ENCODE measurements at places on chromosomes 11 and 22.

GRCh38 chr22:41816241-41816640 is 15.8 kb downstream of the CCDC134 start:
- no peak for DNase-seq

DNA sequence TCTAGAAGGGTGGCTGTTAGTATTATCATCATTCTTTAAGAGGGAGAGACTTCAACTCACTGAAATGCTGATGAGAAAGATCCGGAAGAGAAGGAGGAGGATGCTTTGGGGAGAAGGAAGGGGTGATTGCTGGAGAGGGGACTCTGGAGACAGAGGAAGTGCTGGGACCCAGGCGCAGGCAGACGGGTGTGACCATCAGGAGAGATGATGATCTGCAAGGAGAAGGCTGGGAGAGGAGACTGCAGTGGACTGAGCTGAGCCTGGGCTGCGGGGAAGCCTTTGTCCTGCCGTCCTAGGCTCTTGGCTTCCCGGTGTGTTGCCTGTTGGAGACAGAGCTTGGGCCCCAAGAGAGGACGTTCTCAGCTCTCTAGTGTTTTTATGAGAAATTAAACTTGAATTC is 22.6 kb downstream of the RASD2 start:
- no peak for DNase-seq

- peak; percentile 52 for DNase-seq
Observed at GRCh38 chr11:78138694-78139421, 568 bp downstream of the ALG8 start.

- DNase-seq: no peak
Observed at GRCh38 chr11:73265853-73266645, 6.1 kb upstream of the P2RY6 start.

- no peak for DNase-seq
Observed at GRCh38 chr11:20790622-20791021, 121.2 kb downstream of the NELL1 start.

DNA sequence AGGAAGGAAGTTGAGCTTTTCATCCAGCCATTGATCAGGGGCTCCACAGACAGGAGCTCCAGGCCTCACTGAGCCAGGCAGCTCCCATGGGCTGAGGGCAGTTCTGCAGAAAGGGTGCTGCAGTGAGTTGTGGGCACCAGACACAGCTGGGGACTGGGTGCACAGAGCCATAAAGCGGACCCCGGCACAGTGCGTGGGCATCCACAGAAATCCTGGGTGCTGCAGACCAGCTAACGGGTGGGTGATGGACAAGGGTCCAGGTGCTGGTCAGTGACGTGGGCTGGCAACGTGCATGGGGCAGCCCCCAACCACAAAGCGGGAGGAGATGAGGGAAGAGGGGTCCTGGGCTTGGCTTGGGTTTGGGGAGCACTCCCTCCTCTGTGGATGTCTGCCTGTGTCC is 19.4 kb upstream of the GAL start:
- no peak for DNase-seq

DNA sequence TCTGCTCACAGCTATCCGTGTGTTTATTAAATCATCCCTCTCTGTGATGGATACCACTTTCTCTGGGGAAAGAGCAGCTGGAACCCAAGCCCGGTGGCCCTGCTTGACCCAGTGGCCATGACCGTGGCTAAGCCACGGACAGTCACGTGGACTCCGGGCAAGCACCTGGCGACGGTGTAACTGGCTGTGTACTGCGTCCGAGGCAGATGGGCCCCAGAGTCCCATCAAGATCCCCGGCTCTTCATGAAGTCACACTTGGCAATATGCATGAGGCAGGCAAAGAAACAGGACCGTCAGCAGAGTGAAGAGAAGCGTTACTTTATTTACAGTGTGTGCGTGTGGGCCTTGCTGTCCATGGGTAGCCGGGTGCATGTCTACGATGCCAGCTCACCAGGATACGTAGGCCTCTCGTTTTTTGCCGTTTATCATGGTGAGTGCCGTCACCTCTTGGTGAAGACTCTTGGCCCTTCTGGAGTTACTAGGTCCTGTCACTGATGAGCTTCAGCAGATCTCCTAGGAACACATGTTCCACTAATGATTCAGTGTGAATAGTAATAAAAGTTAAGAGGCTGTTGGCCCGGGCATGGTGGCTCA is 366.3 kb downstream of the TBC1D22A start:
- DNase-seq: no peak

- DNase-seq: no peak
Observed at GRCh38 chr22:46007848-46008261, 30.9 kb upstream of the WNT7B start.

DNA sequence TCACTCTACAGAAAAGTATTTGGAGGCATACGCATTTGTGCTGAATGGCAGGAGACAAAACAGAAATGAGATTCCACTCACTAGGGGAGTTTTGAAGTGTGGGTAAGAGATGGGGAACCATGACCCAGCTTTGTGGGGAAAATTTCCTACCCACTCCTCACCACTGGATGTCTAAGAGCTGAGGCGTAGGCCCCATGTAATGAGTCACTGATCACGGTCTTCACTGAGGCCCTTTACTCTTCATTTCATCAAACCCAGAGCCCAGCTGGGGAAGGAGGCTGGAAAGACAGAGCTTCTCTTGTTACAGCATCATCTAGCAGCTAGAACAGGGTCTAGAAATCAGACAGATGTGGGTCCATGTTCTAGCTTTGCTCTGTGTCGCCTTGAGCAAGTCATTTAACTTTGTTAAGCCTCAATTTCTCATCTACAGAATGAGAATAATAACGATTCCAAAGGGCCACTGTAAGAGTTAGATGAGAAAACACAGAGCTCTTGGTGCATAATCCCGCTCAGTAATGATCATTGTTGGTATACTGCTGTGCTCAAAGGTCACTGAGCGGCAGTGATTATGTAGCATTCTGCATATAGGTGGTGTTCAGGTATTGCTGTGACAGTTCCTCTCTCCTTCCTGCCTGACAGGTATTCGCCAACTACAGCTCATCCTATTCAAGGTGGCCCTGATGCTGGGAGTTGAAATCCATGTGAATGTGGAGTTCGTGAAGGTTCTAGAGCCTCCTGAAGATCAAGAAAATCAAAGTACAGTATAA is 97.2 kb downstream of the MICAL2 start:
- DNase-seq: no peak

- no peak for DNase-seq
Observed at GRCh38 chr11:71548120-71548519, at the start of gene KRTAP5-9. KRTAP5-9 (plus strand) TSS chr11:71548420; CDS start chr11:71548658, 238 bp downstream.

DNA sequence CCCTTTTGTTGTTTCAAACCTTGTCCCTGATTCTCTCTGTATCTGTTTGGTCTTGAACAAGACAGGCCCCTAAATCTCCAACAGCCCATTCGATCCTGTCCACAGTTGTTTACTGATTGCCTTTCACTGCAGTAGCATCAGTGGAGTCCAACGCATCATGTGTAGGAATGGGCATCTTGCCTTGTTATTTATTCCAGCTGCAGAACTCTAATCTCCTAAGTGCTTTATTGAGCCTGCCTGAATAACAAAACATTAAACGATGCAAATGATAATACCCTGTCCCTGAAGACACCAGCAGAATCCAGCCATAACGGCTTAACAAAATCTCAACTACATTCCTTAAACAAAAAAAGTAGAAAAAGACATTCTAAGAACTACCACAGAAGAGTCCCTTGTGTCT is 50.1 kb downstream of the SLC35F2 start:
- DNase-seq: peak; percentile 52

GRCh38 chr11:121810291-121810690 is 305.7 kb downstream of the BLID start:
- no peak for DNase-seq

DNA sequence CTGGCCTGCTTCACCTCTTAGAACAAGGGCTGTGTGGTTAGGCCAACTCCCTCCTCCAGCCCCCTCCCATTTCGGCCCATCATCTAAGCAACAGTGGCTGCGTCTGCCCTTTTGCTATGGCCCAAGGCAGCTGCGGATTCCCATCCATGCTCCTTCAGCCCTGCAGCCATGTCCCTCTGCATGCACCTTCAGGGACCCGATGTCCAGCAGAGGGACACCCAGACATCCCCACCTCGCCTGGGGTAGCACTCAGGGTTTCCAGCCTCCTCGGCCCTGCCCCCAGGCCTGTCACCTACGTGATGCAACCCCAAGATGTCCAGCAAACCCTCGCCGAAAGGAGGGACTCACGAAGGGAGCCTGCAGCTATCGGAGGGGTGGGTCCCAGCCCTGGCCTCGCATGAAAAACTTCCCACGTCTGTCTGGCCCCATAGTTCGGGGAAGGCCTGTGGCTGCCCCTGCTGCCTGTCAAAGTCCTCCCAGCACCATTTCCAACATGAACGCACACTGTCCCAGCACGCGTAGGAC is 194.4 kb downstream of the CTTN start:
- no peak for DNase-seq

DNA sequence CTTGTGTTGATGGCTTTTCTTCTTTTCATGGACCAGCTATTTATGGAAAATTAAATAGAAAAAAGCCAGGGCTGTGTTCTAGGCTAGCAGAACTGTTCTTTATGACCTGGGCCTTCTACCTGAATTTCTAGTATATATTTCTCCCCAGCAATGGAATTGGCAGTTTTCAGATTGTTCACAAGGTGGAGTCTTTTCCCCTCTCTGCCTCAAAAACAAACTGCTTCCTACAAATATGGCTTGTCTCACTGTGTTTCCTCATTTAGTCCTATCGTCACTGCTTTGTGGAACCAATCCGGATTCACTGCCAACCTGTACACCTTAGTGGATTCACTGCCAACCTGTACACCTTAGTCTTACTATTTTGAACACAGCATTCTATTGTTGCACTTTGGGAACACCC is 5.0 kb upstream of the APOL5 start:
- peak; percentile 8 for DNase-seq

DNA sequence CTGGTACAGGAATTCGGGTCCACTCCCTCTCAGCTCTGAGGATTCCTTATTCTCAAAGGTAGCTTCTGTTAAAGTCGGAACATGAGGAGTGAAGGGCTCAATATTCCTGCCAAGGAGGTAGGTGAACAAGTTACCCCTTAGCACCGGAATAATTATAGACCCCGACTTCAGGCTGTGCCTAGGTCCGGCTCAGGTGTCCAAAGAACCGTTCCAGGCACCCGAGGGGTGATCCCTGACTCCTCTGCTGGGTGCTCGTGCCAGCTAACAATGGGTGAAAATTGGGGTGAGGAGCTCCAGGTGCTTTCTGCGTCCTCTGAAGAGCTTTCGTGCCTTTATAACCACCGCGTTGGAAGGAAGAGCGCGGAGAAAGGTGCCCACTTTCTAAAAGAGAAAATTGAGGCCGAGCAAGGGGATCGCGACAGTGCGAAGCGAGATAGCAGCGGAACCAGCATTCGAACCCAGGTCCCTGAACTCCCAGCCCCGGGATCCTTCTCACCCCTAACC is 393 bp downstream of the CYB561A3 start:
- DNase-seq: no peak
